ENCODE measurements at places on chromosomes 5 and 9.

GRCh38 chr9:78919701-78920100, 622.8 kb downstream of the PSAT1 start:
- no peak for DNase-seq

GRCh38 chr9:80885894-80886293, 803.5 kb downstream of the TLE1 start:
- DNase-seq = no peak

DNA sequence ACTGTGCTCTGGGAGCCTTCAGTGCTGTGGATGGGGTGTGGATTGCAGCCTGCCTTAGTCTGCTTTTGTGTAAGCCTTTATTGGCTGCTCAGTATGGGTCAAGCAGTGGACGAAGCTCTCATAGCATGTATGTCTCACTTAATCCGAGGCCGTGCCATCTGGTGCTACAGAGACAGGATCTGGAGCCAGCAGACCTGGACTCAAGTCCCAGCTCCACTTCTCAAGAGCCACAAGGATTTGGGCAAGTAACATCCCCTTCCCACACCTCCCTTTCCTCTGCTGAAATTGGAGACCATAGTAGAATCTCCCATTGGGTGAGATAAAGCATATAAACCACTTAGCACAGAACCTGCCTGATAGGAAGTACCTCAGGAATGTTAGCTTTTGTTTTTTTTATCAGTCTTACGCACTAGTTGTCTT, 23.4 kb upstream of the LECT2 start:
- no peak for DNase-seq

DNA sequence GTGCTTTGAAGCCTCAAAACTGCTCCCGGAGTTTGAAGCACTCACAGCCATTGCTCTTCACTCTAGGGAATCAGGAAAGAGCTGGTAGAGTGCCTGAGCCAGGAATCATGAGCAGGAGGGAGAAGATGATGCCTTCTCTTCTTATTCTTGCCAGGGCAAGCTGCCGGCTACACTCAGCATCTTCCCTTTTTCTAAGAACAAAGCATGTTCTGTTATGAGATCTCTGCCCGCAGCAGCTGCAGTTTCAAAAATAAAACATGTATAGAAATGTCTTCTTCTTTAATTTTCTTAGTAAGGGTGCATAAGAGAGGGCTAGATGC, 57.9 kb upstream of the RICTOR start:
- no peak for DNase-seq

GRCh38 chr9:6114424-6114823, 99.0 kb upstream of the RANBP6 start:
- DNase-seq = no peak

- no peak for DNase-seq
These were observed 490.7 kb upstream of the PTPRD start for GRCh38 chr9:11103525-11103924.

GRCh38 chr5:160555971-160556631, 134.4 kb downstream of the PTTG1 start:
- DNase-seq = no peak

GRCh38 chr9:115167175-115167574, 49.2 kb upstream of the TNC start:
- DNase-seq = no peak

GRCh38 chr5:158541536-158542297, 558.0 kb downstream of the EBF1 start:
- DNase-seq = no peak

DNA sequence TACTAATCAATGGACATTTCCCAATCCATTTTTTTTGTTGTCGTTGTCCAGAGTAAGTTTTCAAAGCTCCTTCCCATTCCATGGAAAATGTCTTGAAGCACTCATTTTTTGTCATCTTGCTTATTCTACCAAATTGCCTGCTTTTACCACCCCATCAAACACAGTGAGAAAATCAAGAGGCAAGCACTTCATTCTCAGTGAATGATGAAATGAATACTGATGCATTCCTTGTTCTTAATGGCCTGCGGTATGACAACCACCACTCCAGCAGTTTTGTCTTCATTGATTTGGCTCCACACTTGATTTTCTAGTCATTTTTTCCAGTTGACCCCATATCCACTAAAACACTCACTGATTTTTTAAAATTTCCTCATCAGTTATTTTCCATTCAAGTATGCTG, 193.5 kb upstream of the ANKH start:
- DNase-seq = no peak

- DNase-seq = no peak
These were observed 342.5 kb downstream of the SPATA31D1 start for GRCh38 chr9:82331079-82331478.

DNA sequence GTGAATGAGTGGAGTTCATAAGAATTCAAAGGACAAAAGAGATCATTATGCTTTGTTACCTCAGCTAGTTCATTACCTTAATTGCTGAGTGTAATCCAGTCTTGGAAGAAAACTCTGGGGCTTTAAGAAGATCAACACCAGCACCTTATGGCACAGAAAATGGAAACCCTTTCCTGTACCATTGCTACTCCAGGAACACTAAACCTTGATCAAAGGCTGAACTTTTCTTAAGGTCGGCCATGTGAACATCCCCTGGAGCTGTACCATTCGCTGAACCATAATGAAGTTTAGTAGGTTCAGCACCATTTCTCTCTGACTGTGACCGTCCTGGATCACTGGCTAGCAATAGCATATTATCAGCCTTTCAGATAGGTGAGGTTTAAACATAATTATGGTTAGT, 97.4 kb downstream of the PBX3 start:
- DNase-seq = no peak

GRCh38 chr9:13017260-13017659, 242.4 kb downstream of the LURAP1L start:
- no peak for DNase-seq

DNA sequence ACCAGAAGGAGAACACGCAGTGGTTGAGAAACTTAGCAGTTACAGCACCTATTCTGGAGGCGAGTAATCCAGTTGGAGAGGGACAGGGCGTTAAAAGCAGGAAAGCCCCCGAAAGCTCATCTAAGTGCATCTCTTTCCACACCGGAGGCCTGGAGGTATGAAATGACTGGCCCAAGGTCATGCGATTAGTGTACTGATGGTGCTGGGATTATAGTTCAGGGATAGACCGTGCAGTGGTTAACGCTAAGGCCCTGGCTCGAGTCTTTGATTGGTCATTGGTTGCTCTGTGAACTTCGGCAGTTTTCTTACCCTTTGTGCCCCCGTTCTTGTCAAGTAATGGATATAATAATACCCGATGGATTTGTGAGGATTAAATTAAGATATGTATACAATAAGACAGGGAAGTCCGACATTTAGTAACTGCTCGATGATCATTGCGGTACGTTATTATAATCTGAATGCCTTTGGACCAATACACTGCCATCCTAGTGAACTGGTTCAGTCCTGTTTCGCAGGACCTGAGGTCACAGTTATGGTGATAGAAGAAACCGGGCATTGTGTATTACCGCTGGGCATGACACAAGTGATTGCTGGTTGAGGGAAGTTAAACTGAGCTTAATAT, 960 bp downstream of the CANX start:
- no peak for DNase-seq

- no peak for DNase-seq
These were observed 161.2 kb downstream of the C9orf50 start for GRCh38 chr9:129459547-129460322.

GRCh38 chr5:6543830-6544560, 88.8 kb downstream of the NSUN2 start:
- no peak for DNase-seq

GRCh38 chr5:164002214-164002613, 496.8 kb downstream of the MAT2B start:
- no peak for DNase-seq

- no peak for DNase-seq
These were observed 652.3 kb upstream of the FTMT start for GRCh38 chr5:121199216-121199999.

GRCh38 chr5:23840083-23840482, 332.7 kb downstream of the PRDM9 start:
- no peak for DNase-seq

GRCh38 chr5:56037531-56038010, 42.8 kb upstream of the IL6ST start:
- no peak for DNase-seq

DNA sequence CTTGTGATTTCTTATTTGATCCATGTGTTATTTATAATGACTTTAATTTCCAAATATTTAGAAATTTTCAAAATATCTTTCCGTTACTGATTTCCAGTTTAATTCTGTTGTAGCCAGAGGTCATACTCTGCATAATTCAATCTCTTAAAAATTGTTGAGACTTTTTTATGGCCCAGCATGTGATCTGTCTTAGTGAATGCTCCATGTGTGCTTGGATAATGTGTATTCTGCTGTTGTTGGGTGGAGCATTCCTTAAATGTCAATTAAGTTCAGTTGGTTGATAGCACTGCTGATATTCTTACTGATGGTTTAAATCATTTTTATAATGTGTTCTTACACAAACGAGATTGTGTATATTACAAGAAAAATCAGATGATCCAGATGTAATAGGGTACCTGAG, 180.8 kb downstream of the RGS3 start:
- DNase-seq = no peak

DNA sequence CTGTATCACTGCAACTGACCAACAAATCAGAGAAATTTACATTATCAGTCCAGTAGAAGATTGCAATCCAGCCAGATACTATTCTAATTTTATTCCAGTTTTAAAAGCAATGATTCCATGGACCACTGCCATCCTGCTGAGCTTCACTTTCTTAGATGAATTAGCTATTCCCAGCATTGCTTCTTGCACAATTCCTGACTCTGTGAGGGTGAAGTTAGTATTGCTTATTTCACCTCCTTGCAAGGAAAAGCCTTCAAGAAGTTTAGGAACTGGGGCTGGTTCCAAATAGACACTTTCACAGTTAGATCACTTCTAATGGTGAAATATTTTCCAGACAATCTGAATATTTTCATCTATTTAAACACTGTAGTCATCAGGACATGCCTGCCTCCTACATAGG, 338.6 kb upstream of the TNC start:
- no peak for DNase-seq

- DNase-seq = no peak
These were observed 29.4 kb upstream of the HSD17B3 start for GRCh38 chr9:96331236-96331947.

All from stimulated activated CD8-positive, alpha-beta memory T cell treated with anti-CD3 and anti-CD28 coated beads, Interleukin-4, amount 100 ng/mL, for 4 hours (primary cell).